ENCODE measurements at places on chromosomes 12 and 14.

GRCh38 chr12:48183091-48183875 is at the start of gene CCDC184:
TSS of gene CCDC184 (plus strand) at chr12:48183644. CDS start at chr12:48184123, 479 bp downstream.
- DNase-seq, result peak; percentile 81

- no peak for DNase-seq
Measured at GRCh38 chr12:6701078-6701768, 608 bp upstream of the PIANP start.

GRCh38 chr14:68468437-68469207 is 324.2 kb downstream of the ZFP36L1 start:
- DNase-seq, result no peak

GRCh38 chr12:66066929-66067523 is 63.5 kb downstream of the LLPH start:
- no peak for DNase-seq

GRCh38 chr14:59020382-59020781 is 168.1 kb upstream of the DAAM1 start:
- DNase-seq, result no peak

GRCh38 chr12:46101485-46101869 is 111.1 kb upstream of the SCAF11 start:
- no peak for DNase-seq

GRCh38 chr12:123571343-123571813 is 13.0 kb upstream of the TMED2 start:
- DNase-seq, result peak; percentile 24

DNA sequence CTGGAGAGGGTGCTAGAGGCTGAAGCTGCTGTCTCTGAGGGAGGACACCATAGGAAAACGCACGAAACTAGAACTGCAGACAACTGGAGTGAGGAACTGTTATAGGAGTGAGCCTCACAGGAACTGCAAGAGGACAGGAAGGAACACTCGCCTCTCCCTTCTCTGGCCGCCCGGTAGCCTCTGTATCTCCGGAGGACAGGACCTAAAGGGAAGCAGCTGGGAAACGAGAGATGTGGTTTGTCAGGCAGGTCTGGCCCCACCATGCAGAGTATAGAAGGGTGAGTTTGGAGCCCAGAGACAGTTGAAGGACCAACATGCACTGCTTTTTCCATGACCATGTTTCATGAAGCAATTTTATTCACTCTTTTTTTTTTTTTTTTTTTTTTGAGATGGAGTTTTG is 127.3 kb downstream of the EFCAB11 start:
- no peak for DNase-seq

- DNase-seq, result no peak
Measured at GRCh38 chr12:13976880-13977279, 4.5 kb downstream of the GRIN2B start.

- no peak for DNase-seq
Measured at GRCh38 chr12:120847814-120848213, 56.3 kb downstream of the SPPL3 start.

- DNase-seq, result no peak
Measured at GRCh38 chr14:99258876-99259726, 12.9 kb downstream of the BCL11B start.

DNA sequence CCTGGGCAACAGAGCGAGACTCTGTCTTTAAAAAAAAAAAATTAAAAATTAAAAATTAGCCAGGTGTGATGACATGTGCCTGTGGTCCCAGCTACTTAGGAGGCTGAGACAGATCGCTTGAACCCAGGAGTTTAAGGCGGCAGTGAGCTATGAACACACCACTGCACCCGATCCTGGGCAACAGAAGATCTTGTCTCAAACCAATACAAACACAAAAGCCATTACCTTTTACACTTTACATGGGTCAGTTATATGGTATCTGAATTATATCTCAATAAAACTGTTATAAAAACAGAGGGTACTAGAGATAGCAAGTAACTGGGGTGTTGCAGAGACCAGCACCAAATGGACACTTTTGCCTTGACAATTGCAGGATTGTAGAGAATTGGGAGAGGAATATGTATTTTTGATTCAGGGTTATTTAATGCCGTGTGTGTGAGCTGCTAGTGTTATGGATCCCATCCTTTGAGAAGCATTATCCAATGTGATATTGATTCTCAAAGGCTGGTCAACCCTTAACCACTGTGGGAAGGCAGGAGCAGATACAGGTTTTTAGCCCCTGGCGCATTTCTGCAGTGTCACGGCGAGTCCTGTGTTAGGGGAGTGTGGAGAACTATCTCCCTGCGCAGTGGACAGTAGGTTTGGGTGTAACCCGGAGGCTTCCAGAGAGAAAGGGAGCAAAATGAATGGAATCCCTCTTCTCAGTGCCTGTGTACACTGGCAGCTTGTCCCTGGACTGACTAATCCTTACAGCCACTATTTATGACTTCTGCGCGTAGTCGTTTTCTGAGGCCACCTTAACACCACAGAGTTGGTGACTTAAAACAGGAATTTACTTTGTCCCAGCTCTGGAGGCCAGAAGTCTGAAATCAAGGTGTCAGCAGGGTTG is 4.3 kb downstream of the PSMD9 start:
- DNase-seq, result no peak

DNA sequence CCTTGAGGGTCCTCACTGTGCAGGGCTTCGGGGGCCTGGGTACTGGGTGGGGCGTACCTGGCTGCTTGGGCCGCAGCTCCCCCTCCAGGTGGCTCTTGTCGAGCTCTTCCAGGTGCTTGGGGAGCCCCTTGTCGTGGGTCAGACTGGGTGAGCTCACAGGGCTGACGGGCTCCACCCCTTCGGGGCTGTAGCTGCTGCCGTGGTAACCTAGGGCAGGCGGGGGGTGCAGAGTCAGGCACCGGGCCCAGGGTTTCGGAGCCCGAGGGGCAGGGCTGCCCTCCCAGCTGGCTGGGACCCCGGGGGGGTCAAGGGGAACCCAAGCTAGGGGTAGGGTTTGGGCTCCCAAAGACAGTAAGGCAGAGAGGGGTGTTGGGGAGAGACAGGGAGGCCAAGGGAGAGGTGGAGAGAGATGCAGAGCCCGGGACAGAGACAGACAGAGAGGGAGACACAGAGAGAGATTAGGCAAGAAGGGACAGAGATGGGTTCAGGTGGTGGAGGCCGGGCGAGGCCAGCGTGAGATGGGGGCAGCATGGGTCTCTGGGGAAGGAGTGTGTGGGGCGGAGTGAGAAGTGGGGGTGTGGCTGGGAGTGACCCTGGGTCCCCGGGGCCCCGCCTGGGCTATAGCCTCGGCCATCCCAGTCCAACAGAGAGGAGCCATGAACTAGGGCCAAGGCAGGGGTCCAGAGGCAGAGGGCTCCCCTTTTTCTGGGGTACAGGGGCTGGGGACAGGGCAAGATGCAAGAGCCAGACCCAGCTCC is 40.7 kb downstream of the RFLNA start:
- DNase-seq, result no peak

GRCh38 chr12:77407931-77408330 is 342.6 kb upstream of the E2F7 start:
- DNase-seq, result no peak

GRCh38 chr14:58724206-58724605 is 86.4 kb downstream of the DACT1 start:
- no peak for DNase-seq

Data from globus pallidus (tissue), 1 donor.